ENCODE measurements at places on chromosomes 6 and 20. TPM values are rescaled to one million over a fixed set of nuclear protein-coding genes. Genes with fewer than 3 reads are reported as not detected.

The FGD2 gene
- 0.12 TPM for polyA plus RNA-seq

The EEF1A2 gene
- polyA plus RNA-seq: 7.4 TPM

DNA sequence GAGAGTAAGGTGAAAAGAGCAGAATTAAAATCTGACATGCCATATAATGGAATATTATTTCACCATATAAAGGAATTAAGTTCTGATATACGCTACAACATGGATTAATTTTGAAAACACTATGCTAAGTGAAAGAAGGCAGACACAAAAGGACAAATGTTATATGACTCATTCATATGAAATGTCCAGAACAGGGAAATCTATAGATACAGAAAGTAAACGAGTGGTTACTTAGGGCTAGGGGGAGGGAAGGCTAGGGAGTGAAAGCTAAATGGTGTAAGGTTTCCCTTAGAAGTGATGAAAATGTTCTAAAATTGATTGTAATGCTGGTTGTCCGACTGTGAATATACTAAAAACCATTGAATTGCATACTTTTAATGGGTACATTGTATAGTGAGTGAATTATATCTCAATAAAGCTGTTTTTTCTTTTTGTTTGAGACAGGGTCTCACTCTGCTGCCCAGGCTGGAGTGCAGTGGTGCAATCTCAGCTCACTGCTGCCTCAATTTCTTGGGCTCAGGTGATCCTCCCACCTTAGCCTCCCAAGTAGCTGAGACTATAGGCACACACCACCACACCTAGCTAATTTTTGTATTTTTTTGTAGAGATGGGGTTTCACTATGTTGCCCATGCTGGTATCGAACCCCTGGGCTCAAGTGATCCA lies 8.2 kb downstream of the PRPH2 start:
- DNase-seq: no peak
- peaks cover 7% of the 10 kb centered on the region for H3K4me1 ChIP-seq
- H3K27me3 ChIP-seq: no peaks in the 10 kb centered on the region
- H3K36me3 ChIP-seq: no peaks in the 10 kb centered on the region
- no peak overlapping the region for H3K4me3 ChIP-seq

- no peak for DNase-seq
- no peaks in the 10 kb centered on the region for H3K4me1 ChIP-seq
- H3K36me3 ChIP-seq: no peaks in the 10 kb centered on the region
- no peak overlapping the region for H3K4me3 ChIP-seq
- no peaks in the 10 kb centered on the region for H3K27me3 ChIP-seq
Observed at GRCh38 chr20:36299459-36299858, 6.7 kb upstream of the DLGAP4 start.

DNA sequence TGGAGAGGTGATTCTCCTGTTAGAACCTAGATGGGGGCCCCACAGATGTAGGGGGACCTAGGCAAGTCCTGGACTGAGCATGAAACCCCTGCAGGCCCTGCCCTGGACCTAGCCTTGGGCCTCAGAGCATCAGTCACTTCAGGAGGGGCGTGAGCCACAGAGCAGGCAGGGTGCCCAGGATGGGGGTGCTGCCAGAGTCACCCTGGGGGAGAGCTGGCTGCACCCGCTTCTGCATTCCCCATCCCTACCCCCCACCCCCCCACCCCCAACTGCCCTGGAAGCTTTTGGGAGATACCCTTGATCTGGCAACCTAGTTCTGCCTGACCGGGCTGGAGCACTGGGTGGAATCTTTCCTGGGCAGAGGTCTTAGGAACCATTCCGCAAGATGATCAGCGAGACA lies 125.6 kb downstream of the GRM4 start:
- DNase-seq: no peak
- H3K27ac ChIP-seq: no peak overlapping the region
- no peaks in the 10 kb centered on the region for H3K36me3 ChIP-seq
- no peak overlapping the region for H3K4me3 ChIP-seq
- H3K4me1 ChIP-seq: no peaks in the 10 kb centered on the region
- H3K27me3 ChIP-seq: peaks cover 13% of the 10 kb centered on the region

- H3K4me1 ChIP-seq: no peaks in the 10 kb centered on the region
- no peaks in the 10 kb centered on the region for H3K27me3 ChIP-seq
- DNase-seq: no peak
- H3K27ac ChIP-seq: no peak overlapping the region
Observed at GRCh38 chr6:148501178-148501590, 158.5 kb downstream of the SASH1 start.

DNA sequence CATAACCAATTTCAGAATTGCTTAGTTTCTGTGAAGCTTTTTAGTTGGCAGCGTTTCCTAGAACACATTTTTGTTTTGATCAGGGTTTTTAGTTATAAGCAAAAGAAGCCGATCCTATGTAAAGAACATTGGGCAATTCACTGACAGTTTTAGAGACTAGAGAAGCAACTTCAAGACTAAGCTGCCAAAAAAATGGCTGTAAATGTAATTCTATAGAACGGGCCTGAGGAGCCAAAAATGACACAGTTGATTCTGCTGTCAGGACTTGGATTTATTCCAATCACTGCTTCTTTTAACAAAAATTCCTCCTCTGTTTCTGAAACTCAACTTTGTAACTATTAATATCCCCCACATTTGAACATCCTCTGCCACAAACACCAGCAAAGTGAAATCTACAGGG lies 236.0 kb upstream of the EYS start:
- no peak overlapping the region for H3K27ac ChIP-seq
- no peaks in the 10 kb centered on the region for H3K4me1 ChIP-seq
- DNase-seq: no peak
- H3K27me3 ChIP-seq: no peaks in the 10 kb centered on the region
- H3K4me3 ChIP-seq: no peak overlapping the region
- no peaks in the 10 kb centered on the region for H3K36me3 ChIP-seq

- no peaks in the 10 kb centered on the region for H3K4me1 ChIP-seq
- H3K27me3 ChIP-seq: no peaks in the 10 kb centered on the region
Observed at GRCh38 chr20:59596690-59597089, 7.7 kb upstream of the PHACTR3 start.

DNA sequence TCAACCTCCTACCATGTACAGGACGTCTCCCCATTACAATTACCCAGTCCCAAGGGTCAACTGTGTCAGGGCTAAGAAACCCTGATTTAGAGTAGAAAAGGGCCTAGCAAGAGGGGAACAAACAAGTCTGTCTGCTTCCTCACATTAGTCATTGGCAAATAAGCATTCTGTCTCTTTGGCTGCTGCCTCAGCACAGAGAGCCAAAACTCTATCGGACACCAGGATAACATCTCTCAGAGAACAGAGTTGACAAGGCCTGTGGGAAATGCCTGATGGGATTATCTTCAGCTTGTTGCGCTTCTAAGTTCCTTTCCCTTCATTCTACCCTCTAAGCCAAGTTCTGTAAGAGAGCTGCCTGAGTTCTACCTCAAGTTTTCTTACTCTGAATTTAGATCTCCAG lies 19.0 kb upstream of the VSX1 start:
- DNase-seq: no peak
- no peaks in the 10 kb centered on the region for H3K4me1 ChIP-seq
- H3K27ac ChIP-seq: no peak overlapping the region
- no peaks in the 10 kb centered on the region for H3K36me3 ChIP-seq
- no peaks in the 10 kb centered on the region for H3K27me3 ChIP-seq

DNA sequence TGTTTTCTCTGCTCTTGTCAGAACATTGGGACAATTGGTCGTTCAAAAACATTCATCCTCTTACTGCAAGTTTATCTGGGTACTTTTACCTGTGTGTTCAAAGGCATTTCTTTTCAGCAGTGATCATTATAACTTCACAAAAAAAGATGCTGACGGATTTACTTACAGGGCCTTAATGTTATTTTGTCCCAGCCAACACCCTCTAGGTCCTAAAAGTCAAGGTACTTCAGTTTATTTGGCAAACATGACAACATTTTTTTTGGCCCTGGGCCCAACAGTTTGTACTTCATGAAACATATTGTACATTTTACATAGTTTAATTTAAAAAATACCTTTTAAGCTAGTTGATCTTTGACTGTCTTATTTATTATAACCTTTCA lies 241.2 kb upstream of the TAB2 start:
- DNase-seq: no peak
- H3K36me3 ChIP-seq: peaks cover 9% of the 10 kb centered on the region
- no peaks in the 10 kb centered on the region for H3K4me1 ChIP-seq
- no peak overlapping the region for H3K4me3 ChIP-seq
- H3K27me3 ChIP-seq: no peaks in the 10 kb centered on the region

Measured in H1 (cell line).